ENCODE measurements at places on chromosomes 7 and 10.

- no peak for DNase-seq
Measured at GRCh38 chr7:20302891-20303290, 27.8 kb upstream of the ITGB8 start.

DNA sequence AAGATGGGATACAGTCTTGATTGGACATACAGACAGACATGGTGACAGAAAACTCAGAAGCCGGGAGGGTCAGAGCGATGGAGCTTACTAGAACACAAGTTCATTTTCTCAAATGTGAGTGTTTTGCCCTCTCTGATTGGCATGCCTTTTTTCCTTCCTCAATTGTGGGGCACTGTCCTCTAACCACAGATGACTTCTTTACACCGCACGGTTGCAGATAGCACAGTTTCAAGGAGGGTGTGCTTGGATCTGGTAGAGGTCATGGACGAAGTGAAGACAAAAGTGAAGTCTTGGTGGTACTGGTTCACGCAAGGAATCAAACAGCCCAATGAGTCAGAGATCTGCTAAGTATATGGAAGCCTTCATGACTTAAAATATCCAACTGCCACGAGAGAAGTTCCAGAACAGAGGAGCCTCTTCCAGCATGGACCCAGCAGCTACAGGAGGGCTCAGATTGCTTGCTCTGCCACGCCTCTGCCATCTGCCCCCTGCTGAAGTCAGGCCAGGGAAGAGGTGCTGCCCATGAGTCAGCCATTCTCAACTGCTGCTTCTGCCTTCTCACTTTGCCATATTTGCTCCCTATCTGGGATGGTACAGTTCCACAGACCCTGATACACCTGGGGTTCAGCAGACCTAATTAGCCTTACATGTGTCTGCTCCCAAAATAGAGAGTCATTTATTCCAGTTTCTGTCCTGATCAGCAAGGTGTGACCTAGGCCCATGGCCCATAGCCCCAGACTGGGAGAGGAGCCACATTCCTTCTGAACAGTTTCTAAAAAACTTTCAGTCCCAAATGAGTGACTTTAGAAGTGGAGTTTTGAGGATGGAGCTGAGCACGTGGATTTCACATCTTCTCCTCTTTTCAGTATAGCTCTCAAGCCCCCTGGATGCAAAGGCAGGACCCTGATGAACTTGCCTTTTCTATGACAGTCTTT is 413.8 kb downstream of the KCNMA1 start:
- DNase-seq: no peak

- DNase-seq: no peak
Measured at GRCh38 chr7:110762546-110763225, 328.2 kb upstream of the LRRN3 start.

DNA sequence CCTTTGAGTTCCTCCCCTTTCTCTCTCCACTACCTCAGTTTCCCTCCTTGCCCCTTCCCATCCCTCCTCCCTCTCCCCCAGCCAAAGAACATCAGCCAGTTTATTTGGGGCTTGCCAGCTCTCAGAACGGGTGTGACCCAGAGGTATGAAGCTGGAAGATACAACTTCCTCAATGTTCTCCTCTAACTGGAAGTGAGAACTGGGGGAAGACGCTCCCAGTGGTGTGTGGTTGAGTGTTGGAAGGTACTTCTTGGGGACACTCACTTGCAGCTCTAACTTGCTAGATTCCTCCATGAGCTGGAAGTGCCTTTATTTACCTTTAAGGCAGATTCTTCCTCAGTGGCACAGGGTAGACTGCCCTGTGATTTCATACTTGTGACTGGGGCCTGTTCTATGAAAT is 110.5 kb upstream of the HABP2 start:
- DNase-seq: no peak

DNA sequence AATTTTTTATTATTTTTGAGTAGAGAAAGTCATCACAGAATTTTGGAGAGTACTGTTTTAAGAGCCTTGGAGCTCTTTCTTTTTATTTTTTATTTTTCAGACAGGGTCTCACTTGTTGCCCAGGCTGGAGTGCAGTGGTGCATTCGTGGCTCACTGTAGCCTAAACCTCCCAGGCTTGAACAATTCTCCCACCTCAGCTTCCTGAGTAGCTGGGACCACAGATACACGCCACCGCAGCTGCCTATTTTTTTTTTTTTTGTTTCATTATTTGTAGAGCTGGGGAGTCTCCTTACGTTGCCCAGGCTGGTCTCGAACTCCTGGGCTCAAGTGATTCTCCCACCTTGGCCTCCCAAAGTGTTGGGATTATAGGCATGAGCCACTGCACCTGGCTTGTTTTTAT is 10.6 kb downstream of the CPA4 start:
- DNase-seq: no peak

- no peak for DNase-seq
Measured at GRCh38 chr10:119115926-119116325, 12.0 kb downstream of the DENND10 start.

Data from T-helper 17 cell (primary cell).